IPS DF 6.9 (cell line): ENCODE measurements at places on chromosomes 5 and 9.

- no peak for DNase-seq
These were observed 5.9 kb downstream of the LIX1 start for GRCh38 chr5:97136475-97136874.

DNA sequence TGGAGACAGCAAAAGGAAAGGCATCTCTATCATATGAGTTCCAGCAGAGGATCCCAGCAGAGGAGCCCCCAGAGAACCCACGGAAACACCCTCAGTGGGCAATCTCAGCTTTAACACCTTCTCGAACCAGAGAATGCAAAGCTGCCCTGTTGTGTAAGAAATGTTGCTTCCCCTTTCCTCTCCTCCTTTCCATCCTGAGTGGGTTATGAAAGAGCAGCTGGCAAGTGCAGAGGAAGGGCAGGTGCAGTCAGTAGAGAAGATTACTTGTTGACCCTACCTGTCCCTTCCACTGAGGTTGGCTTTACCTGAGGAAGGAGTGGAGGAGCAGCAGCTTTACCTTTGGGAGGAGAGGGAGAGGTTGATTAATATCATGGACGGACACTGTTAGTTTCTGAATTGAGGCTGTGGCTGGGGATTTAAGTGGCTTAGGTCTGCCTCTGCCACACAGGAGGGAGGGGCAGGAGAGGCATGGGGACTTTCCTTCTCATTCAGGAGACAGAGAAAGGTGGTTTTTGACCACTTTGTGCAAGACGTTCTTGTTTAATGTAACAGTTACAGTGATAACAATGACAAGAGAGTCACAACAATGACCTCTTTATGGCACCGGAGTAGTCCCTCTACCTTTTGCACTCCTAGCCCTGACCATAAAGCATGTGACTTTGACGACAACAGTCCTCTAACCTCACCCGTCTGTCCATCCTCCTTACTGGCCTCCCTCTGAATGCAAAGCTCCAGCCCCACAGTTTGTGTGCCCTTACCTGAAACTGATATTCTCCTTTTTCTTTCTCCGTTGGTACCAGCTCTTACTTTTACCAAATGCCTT, 254.8 kb downstream of the NSG2 start:
- no peak for DNase-seq

DNA sequence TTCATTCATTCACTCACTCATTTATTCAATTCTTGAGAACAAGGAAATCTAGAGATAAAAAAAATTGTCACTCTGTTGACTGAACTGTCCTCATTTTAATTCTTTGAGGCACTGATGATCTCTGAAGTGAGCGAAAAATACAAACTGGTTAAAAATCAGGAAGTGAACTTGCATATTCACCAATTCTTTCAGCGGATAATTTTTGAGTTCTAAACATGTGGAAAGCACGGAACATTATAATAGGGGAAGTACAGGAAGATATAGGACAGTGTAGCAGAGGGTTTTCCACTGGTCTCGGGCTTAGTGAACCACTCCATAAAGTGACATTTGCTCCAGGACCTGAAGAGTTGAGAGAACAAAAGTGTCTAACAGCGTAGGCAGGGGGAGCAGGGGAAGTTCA, 169.5 kb downstream of the TLR4 start:
- DNase-seq = no peak

DNA sequence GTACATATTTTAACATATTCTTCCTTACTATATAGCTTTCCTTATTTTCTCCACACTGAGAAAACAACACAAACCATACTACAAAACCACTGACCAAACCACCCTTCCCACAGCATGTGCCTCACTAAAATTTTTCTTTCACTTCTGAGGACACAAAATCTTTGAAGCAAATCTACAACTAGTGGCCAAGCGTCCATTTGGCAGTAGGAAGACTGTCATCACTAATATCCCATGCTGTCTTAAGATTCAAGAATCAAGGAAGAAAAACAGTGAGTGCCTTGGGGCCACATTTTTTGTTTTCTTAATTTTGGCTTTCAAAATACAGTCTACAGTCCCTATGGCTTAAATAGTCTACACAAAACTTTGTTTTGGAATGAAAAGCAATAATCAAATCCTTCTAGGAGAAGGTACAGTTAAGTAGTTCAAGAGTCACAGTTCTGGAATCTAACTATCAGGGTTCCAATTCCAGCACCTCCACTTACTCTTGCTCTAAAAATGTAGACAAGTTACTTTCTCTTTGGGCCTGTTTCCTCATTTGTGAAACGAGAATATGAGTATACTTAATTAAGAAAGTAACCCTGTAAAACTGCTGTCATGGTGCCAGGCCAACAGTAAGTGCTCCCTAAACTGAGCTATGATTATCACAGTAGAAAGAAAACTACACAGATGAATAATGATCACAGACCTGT, 227.9 kb downstream of the BNC2 start:
- DNase-seq = no peak

DNA sequence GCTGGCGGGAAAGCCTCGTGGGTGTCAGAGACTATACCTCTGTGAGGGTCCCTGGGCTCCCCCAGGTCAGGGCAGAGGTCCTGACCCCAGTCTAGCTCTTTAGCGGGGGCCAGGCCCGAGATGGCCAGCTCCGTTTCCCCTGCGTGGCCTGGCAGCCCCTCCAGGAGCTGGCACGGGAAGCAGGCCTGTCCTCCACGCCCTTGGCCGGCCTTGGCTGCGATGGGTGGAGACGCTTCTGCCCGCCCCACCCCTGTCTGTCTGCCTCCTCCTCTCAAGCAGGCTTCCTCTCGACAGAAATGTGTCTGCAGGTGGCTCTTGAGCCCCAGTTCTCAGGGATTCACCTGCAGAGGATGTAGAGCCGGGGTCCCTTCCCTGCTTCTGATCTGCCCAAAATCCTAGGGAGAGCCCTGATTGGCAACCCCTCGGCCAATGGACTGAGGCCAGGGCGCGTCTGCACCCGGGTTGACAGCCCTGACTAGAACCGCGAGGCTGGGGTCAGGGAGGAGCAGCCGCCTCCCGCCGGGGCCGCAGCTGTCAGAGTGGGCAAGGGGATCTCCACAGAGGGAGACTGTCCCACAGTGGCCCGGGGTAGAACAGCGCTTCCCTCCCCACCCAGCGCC, 2.6 kb upstream of the GRIN1 start:
- no peak for DNase-seq

DNA sequence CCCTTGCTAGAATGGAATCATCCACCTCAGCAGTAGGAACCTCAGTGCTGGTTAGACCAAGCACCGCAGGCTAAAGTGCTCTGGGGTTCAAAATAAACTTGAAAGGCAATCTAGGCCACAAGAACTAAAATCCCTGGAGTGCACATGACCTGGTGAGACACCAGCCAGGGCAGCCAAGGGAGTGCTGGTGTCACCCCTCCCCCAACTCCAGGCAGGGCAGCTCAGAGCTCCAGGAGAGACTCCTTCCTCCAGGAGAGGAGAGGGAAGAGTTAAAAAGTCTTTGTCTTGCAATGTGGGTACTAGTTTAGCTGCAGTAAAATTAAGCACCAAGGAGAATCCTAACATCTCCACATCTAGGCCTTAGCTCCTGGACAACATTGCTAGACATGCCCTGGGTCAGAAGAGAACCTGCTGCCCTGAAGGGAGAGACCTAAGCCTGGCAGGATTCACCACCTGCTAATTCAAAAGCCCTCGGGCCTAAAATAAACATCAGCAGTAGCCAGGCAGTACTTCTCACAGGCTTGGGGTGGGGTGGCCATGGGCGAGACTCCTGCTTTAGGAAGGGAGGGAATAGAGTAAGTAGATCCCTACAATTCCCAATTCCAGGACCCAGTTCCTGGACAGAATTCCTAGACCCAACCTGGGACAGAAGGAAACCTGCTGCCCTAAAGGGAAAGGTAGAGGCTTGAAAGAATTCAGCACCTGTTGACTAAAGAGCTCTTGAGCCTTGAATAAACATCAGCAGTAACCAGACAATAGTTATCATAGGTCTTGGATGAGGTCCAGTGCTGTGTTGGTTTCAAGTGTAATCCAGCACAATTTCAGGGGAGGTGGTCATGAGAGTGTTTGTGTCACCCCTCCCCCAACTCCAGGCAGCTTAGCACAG, 25.8 kb downstream of the UGT3A2 start:
- DNase-seq = no peak

- DNase-seq = no peak
These were observed 117.0 kb upstream of the BOD1 start for GRCh38 chr5:173733425-173733824.

DNA sequence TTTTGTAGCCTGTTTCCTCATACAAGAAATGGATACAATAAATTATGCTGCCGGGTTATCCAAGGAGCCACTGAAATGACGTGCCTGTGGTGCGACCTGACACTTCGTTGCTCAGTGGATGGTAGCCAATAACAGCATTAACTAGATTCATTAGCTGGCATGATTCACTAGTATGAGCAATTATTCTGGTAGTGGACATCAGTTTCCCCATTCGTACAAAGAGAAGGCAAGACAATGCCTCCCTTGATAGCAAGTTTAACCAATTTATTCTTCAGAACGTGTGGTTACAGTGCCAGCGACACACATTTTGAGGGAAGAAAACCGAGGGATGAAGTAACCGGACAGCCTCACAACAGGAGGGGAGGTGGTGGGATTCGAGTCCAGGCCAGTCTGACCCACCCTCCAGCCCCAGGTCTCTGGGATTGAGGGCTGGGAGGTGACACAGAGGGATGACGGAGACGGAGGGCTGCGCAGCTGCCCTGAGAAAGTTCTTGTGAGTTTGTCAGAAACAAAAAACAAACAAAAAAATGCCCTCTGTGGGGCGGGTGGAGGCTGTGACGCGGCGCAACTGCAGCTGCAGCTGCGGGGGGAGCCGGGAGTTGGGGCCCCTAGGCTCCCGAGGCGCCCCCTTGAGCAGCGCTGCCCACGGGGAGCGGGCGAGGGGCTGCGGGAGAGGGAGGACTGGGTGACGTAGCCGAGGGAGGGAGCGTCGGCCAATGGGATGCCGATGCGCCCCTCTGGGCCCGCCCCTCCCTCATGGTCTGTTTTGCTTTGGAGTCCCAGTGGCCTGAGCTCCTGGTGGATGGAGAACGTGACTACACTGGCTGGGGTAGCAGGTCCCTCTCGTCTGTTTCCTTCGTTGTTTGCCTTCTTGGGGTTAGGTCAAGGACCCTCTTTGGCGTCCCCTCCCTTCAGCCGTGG, 10.9 kb downstream of the LHX2 start:
- no peak for DNase-seq

- no peak for DNase-seq
These were observed 65.3 kb downstream of the CDH12 start for GRCh38 chr5:22787807-22788206.

DNA sequence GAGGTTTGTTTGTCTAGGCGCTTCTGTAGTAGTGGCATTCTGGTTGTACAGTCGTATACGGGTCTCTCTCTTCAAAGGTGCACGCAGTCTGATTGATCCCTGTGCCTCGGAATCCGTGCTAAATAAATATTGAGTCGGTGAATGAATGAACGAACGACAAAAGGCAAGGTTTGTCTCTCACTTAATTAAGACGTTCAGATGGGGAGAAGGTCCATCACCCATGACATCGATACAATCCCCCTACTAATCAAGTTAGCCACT, 500 bp upstream of the CREBRF start:
- DNase-seq = no peak

DNA sequence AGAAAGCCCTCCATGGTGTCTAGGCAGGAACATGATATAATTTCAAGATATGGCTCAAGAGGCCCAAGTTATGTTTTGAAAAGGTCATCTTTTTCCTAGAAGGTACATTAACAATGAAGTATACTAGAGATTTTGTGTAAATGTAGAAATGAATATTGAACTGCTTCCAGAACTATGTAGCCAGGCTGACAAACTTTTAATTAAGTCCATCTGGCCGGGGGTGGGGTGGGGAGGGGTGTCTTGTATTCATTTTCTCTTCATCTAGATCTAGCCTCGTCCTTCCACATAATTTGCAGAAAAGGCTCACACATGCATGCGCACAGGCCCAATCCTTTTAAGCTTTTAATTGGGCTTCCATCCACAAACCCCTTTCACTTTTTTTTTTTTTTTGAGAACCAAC, 323.3 kb downstream of the ARL15 start:
- no peak for DNase-seq

DNA sequence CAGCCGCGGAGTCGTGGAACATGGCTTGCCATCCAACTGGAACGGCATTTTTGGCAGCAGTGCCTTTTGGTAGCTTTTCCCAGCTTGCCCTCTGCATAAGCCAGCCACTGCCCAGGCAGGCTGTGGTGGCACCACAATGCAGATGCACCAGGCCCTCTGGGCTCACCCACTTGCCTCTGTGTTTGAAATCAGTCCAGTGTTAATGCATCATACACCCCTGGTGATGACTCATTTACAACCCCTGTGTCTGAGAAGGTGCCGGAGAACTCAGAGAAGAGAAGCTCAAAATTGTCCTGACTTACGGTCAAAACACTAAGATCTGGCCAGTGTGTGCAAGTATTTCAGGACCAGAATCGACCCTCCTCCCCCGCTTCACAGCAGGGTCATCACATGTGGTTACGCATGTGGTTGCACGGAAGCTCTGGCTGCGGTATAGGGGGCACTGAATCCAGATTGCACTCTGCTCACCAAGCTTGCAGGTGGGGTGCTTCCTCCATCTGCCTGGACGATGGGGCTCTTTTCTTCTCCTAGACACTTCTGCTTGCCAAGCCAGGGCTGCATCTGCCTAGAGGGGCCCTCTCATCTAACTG, 66.5 kb upstream of the SMIM15 start:
- no peak for DNase-seq

DNA sequence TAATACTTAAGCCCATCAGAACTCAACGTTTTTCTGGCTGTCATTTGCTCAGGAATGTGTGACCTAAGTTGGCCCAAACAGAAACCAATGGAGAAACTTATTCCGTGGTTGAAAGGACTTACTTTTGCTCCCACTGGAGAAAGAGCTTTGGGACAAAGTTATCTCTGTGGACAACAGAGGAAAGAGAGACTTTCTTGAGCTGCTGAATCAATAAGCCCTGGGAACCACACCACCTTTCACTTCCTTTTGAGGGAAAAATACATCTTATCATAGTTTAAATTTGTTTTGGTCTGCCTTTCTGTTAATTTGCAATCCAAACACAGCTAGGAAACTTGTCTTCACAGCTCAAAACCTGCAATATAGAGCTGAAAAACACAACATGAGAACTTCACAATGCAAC, 62.8 kb upstream of the VCAN start:
- no peak for DNase-seq

GRCh38 chr5:176583076-176583475, 26.9 kb downstream of the GPRIN1 start:
- no peak for DNase-seq

GRCh38 chr5:74067748-74068541, 441.9 kb downstream of the ARHGEF28 start:
- no peak for DNase-seq

DNA sequence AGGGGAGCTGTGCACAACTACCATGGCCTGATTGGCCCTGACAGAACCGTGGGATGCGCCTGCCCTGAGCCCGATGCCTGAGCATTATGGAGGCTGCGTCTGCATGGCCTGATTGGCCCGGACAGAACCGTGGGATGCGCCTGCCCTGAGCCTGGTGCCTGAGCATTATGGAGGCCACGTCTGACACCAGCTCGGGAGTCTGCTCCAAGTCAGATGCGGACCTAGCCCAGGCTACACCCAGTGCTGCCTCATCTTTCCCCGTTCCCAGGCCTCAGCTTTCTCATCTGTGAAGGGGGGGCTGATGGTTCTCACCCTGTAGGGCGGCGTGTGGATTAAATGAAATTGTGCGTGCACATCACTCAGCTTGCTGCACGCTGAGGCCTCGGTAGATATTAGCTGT, 7.3 kb downstream of the CEP72 start:
- no peak for DNase-seq
